Ammon's horn (tissue), 1 donor: ENCODE measurements at places on chromosomes 3 and 15.
A peak's percentile ranks its signal among the peaks of the same experiment; 100 is the strongest.

GRCh38 chr3:183478501-183478900 is 50.1 kb upstream of the MCF2L2 start:
- DNase-seq = no peak

DNA sequence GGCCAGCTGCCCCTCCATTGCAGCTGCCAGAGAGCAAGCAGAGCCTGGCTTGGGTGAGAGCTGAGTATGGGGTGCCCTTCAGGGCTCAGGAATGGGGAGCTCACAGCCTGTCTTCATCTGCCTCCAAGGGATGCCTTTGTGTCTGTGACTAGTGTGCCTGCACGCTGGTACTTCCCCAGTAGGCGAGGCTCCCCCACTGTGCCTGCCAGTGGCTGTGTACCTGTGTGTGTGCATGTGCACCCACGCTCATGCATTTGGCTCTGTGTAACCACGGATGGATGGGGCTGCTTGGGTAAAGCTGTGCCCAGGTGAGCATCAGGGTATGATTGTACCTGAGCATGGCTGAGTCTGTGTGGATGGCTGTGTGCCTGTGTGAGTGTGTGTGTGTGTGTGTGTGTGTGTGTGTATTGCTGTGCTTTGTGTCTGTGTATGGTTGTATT is 2.3 kb upstream of the GRM2 start:
- DNase-seq = no peak

GRCh38 chr3:101643861-101644613 is 32.9 kb downstream of the ZBTB11 start:
- no peak for DNase-seq

DNA sequence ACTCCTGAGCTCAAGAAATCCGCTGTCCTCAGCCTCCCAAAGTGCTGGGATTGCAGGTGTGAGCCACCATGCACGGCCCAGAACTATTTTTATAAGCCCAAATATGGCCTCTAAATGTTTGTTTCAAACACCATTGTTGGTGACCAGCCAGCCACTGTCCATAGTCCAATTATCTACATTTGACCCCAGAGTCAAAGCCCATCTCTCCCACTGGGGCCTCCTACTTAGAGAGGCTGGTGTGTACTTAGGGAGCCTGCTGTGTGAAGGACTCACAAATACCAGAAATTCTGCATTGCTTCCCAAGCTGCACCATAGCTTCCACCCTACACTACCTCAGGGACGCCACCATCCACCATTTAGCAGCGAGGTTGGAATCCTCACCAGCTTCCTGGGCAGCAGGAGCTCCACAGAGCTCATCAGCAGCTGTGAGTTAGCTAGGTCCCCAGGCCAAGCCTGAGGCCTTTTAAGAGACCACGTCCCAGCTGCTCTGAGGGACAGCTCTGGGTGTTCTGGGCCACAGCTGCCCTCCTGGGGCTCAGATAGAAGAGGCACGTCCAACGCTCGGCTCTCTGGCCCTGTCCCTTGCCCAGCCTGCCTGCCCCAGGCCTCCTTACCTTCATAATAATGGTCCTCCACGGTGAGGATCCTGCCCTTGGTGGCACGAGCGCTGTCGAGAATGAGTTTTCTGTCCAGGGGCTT is 29.5 kb downstream of the TKT start:
- no peak for DNase-seq

- no peak for DNase-seq
Observed at GRCh38 chr3:89216016-89216739, 108.8 kb downstream of the EPHA3 start.

- no peak for DNase-seq
Observed at GRCh38 chr3:48555231-48555948, 1.2 kb downstream of the PFKFB4 start.

DNA sequence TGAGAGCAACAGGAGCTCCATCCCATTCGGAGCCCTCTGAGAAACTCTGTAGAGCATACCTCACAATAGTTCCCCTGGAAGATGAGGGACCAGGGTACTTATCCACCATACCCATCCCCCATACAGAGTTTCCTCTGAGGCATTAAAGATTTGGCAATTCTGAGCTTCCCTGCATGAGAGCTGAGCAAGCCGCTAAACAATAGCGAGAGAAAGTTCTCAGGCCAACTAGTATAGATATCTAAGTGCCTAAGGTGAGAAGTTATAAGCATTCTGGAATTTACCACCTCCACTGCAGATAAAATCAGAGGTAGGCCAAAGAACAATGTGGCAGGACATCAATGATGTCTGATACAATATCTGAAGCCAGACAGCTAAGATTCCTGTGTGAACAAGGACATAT is 129.1 kb upstream of the MBNL1 start:
- DNase-seq = no peak

- DNase-seq = no peak
Observed at GRCh38 chr3:120039642-120040610, 54.3 kb downstream of the GSK3B start.

DNA sequence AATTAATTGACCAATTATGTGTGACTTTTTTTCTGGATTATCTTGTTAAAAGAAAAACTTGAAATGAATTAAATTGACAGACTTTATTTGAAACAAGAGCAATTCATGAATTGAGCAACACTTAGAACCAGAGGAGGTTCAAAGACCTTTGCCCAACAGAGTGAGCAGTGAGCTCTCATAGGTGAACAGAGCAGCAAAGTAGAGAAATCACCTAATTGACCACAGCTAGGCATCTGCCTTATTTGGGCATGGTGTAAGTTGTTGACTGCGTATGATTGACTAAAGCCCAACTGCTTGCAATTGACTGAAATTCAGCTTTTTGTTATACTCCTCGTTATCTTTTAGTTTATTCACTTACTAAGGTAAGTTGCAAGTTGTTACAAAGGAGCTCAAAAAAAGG is 1216.0 kb upstream of the ALCAM start:
- DNase-seq = no peak

DNA sequence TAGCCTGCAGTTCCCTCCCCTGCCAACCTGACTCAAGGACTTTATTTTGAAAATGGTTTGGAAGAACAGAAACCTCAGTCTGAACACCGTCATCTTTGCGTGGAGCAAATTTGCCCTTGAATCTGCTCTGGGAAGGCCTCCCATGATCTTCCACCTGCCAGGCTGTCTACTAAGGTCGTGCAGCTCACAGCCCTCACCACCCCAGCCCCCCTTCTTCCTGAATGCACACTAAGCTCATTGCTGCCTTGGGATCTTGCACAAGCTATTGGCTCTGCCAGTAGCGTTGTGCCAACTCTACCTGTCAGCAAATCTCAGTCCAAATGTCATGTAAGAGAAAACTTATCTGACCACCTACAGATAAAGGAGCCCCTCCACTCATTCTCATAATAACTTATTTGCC is 141.5 kb downstream of the USP13 start:
- DNase-seq = no peak

- DNase-seq = no peak
Observed at GRCh38 chr15:67979281-67979680, 74.8 kb upstream of the PIAS1 start.

GRCh38 chr3:138271189-138271794 is 58.4 kb downstream of the NME9 start:
- DNase-seq = no peak

GRCh38 chr3:15948388-15948787 is 150.6 kb upstream of the ANKRD28 start:
- no peak for DNase-seq

DNA sequence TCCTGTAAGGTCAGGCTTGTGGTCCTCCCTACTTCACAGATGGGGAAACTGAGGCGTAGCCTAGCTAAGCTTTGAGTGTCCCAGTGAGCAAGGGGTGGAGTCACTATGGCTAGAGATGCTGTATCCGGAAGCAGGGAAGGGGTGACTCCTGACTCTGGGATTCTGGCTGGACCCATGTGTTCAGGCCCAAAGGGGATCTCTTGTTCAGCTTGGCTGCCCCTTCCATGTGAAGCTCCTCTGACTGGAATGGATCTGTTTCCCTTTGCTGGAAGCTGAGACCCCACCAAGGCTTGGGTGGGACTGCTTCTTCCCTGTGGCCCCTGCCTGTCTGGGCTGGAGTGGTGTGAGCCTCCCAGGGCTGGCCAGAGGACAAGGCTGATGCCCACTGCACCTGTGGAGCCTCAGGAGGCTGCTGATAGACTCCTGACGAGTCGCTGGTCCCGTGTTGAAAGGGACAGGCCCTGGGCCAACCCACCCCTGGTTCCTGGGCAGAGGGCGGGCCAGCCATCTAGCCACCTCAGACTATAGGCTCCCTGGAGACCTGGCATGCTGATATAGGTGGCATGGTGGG is 1.0 kb downstream of the MAPKAPK3 start:
- DNase-seq = no peak

- DNase-seq = no peak
Observed at GRCh38 chr3:177620073-177620472, 422.8 kb upstream of the TBL1XR1 start.

- DNase-seq = no peak
Observed at GRCh38 chr3:8416965-8417364, 84.7 kb upstream of the LMCD1 start.

DNA sequence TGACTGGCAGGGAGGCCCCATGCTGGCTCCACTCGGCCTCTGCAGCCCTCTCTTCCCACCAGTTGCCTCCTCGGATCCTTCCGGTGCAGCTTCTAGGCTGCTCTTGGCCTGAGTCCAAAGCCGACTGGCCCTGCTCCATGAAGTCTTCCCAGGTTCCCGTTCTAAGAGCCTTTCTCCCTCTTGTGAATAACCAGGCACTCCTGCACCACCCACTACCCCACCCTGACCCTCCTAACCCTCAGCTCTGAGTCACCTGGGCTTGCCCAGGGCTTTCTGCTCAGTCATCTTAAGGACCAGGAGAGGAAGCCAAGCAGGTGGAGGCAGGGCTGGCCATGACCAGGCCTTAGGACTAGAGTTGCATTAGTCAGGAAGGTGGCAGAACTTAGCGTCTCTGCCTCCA is 28.1 kb upstream of the CNBP start:
- DNase-seq = no peak

- no peak for DNase-seq
Observed at GRCh38 chr3:9301798-9302197, 52.4 kb upstream of the SRGAP3 start.

- DNase-seq = no peak
Observed at GRCh38 chr15:89978914-89979313, 22.2 kb upstream of the ZNF710 start.

GRCh38 chr15:33119273-33119672 is 75.2 kb downstream of the FMN1 start:
- DNase-seq = no peak

DNA sequence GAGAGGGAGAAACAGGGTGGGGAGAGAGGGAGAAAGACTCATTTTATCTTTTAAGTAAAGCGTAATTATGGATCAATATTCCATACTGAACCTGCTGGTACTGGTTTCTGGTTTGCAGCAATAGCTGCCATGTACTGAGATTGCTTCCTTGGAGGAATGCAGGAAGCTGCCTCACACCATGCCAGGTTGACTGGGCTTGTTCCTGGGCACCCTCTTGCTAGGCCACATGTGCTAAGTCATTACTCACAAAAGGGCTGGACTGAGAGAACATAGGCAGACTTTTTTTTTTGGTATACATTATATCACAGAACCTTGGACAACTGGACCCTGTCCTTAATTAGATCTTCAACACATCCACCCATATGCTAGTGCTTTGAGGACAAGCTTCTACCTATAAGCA is 193.4 kb downstream of the ZNF621 start:
- no peak for DNase-seq

- DNase-seq = no peak
Observed at GRCh38 chr15:100944986-100945385, 25.8 kb downstream of the LRRK1 start.

DNA sequence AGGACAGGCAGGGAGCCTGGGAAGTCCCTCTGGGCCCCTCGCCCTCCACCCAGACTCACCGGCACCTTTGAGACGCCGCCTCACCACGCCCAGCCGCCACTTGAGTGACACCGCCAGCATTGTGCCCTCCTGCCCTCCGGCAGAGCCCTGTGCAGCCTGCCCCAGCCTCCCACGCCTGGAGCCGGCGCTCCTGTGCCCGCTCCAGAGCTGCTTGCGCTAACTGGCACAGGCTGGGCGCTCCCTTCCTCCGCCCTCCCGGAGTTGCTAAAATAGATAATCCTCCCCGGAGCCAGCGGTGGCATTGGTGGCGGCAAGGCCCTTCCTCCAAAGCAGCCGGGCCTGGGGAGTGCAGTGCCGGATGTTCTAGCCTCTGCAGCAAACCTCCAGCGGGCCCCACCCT is 15.7 kb upstream of the GRIP2 start:
- no peak for DNase-seq

DNA sequence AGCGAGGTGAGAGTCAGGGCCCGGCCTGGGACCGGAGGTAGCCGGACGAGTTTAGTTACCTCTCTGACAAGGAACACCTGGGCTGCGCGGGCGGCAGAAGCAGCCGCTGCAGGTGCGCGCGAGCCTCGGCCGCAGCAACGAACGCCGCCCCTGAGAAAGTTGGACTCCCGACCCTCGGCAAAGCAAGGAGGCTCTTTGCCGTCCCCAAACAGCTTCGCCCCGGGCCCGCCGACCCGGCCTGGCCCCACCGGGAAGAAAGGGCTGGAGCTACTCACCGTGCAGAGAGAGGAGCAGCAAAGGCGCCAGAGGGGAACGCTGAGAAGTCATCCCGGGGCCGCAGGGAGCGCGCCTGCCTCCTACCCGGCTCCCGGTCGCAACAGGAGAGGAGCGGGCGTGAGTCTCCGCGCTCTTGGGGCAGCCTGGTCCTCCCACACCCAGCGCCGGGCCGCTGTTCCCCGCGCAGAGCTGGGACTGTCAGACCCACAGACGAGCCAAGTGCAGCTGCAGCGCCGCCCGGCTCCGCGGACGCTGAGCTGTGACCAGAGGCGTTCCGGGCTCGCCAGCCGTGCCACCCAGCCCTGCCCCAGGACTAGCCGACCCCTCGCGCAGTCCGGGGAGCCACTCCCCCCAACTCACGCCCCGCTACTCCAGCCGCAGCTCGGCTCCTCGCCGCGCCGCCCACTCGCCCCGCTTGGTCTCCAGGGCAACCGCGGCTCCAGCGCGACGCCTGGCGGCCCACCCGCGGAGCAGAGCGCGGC is at the start of gene IGSF11:
IGSF11 (minus strand) TSS at position 591 of the 758 bp plus-strand sequence; CDS start at position 327, 264 bp downstream.
- peak; percentile 95 for DNase-seq

- DNase-seq = peak; percentile 48
Observed at GRCh38 chr15:29268706-29269484, 727 bp downstream of the NSMCE3 start.

DNA sequence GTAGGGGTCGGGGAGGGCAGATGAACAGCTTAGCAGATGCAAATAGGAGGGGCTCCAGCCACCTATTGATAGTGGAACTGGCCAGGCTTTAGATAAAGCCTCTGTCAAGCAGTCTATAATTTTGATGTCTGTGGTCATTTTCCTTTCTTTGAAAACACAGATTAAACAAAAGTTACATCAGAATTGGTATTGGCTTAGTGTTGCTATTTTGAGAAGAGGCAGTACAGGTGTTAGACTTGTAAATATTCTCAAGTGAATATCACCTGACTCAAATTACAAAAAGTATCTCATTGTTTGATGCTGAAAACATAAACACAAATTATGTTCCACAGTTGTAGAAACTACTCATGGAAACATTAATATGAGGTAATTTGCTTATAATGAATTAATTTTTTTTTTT is 18.1 kb downstream of the GHRL start:
- DNase-seq = no peak
